Cortex of kidney (tissue), 1 donor: ENCODE measurements at places on chromosomes 1 and 21.

- no peak for DNase-seq
Observed at GRCh38 chr1:206538086-206538770, 30.9 kb downstream of the RASSF5 start.

GRCh38 chr1:184635980-184636431 is 118.7 kb downstream of the EDEM3 start:
- DNase-seq, result no peak

GRCh38 chr21:45916011-45916840 is 65.3 kb upstream of the COL6A1 start:
- DNase-seq, result no peak

- DNase-seq, result no peak
Observed at GRCh38 chr1:212553676-212554075, 54.9 kb upstream of the ATF3 start.

DNA sequence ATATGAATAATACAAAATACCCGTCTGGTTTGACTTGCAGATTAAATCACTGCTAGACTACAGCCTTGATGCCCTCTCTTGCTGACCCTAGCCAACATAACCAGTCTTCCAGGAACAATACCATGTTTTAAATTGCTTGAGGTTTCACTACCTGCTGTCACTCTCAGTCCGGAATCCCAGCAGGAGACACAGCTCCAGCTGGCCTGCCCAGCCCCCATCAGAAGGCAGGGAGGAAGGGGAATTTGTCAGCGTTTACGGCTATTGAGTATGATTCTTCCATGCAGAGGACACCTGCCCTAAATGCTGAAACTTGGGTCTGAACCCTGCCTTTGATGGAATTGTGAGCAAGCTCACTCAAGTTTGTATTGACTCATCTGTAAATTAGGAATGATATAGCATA is 33.0 kb downstream of the ZNF496 start:
- no peak for DNase-seq

GRCh38 chr1:9331016-9331415 is 38.3 kb downstream of the SPSB1 start:
- DNase-seq, result no peak
